ENCODE measurements at places on chromosomes 5 and 9.

GRCh38 chr9:19255821-19256220 lies 25.3 kb downstream of the DENND4C start:
- DNase-seq: no peak

GRCh38 chr9:19431361-19432171 lies 22.8 kb downstream of the ACER2 start:
- DNase-seq: no peak

- no peak for DNase-seq
Observed at GRCh38 chr5:100840789-100841188, 62.3 kb downstream of the ST8SIA4 start.

- no peak for DNase-seq
Observed at GRCh38 chr5:54018438-54018837, 291.9 kb downstream of the ARL15 start.

GRCh38 chr9:19162026-19162366 lies 34.7 kb upstream of the PLIN2 start:
- DNase-seq: no peak

Data from endothelial cell (in vitro differentiated cells).